ENCODE measurements at places on chromosomes 4 and X.

DNA sequence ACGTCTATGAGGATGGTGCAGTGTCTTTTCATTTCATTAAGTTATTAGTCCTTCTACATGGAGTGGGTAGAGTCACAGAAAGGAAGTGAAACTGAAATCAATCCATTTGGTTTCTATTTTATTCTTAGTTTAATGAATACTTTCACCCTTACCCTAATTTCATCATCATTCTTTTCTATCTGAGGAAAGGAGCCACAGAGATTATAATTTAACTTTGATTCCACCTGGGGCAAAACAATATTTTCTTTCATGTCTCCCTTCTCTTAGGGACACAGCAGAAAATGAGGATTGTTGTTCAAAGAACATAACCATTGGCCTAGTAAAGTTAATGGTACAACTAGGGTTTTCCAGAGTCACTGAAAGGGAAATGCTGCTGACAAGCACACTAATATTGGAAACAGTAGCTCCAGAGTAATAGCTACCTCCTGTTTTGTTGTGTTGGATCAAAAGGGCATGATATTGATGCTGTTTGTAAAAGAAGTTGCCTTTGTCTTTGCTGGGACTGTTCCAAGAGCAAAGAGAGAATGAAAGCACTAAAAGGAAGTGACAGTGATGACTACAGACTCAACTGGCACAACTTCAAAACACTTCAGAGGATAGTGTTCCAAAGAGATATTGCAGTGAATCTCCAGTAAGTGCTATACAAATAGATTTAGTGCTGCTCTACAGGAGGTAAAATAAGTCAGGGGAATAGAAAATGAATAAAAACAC lies 247.1 kb upstream of the PITX2 start:
- no peak for DNase-seq

DNA sequence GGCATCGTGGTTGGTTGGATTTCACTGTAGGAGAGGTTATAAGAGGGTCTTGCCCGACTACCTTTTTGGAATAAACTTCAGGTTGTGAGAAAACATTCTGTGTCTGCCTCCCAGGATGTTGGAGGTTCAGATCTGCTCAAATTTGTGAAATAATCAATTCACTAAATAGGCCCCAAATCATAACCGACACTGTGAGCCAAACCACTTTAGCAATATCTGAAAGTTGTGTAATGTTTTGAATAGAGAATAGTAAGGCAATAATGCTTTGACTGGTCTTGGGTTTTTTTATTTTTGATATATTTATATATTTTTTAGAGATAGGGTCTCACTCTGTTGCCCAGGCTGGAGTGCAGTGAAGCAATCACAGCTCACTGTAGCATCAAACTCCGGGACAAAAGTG lies 131.2 kb downstream of the GLRA3 start:
- no peak for DNase-seq

DNA sequence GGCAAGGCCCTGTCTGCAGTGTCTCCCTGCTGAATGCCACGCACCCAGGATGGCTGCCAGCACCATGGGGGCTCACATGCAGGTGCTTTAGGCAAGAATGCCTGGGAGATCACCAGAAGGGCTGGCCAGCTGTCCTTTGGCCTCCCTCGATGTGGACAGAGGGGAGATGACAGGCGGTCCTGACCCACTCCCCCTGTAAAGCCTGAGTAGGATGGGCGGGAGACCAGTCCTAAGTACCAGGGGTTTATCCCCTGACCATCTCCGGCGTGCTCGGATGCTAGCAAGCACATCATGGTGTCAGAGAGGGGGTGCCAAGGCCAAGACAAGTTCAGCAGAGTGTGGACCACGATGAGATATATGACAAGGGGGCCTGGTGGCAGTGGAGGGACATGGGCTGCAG lies 5.3 kb downstream of the PDZD4 start:
- DNase-seq, result no peak

DNA sequence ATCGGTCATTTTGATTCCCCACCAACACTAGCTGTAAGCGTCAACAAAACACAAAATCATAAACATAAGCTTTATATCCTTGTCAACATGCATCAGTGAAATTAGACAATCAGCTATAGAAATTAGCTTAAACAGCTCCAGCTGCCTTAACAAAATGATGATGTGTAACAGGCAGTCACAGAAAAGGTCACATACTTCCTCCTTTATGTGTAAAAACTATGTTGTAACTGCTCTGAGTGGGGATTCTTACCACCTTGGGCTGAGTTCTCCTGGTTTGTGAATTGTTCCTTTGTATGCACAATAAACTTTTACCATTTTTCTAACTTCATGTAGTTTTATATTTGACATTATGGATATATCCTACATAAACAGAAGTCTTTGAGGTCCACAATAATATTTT lies 73.9 kb upstream of the MAP9 start:
- DNase-seq, result no peak

DNA sequence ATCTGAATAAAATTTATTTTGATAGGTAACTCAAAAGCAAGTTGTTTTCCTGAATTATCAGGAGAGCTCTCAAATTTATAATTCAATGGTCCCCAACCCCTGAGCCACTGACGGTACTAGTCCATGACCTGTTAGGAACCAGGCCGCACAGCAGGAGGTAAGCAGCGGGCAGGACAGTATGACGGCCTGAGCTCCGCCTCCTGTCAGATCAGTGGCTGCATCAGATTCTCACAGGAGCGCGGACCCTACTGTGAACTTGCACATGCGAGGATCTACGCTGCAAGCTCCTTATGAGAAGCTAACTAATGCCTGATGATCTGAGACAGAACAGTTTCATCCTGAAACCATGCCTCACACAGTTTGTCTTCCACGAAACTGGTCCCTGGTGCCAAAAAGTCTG lies 37.9 kb upstream of the SEC24B start:
- DNase-seq, result no peak

DNA sequence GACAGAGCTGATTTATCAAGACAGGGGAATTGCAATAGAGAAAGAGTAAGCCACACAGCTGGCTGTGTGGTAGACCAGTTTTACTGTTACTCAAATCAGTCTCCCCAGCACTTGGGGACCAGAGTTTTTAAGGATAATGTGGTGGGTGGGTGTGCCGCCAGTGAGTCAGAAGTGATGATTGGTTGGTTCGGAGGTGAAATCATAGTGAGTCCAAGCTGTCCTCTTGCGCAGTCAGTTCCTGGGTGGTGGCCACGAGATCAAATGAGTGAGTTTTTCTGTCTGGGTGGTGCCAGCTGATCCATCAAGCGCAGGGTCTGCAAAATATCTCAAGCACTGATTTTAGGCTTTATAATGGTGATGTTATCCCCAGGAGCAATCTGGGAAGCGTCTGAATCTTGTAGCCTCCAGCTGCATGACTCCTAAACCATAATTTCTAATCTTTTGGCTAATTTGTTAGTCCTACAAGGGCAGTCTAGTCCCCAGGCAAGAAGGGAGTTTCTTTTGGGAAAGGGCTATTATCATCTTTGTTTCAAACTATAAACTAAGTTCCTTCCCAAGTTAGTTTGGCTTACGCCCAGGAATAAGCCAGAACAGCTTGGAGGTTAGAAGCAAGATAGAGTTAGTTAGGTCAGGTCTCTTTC lies 44.0 kb upstream of the PPP1R2C start:
- no peak for DNase-seq

GRCh38 chr4:104294811-104295210 lies 199.9 kb downstream of the CXXC4 start:
- DNase-seq, result no peak

GRCh38 chr4:146023334-146023967 lies 84.8 kb upstream of the ZNF827 start:
- no peak for DNase-seq

DNA sequence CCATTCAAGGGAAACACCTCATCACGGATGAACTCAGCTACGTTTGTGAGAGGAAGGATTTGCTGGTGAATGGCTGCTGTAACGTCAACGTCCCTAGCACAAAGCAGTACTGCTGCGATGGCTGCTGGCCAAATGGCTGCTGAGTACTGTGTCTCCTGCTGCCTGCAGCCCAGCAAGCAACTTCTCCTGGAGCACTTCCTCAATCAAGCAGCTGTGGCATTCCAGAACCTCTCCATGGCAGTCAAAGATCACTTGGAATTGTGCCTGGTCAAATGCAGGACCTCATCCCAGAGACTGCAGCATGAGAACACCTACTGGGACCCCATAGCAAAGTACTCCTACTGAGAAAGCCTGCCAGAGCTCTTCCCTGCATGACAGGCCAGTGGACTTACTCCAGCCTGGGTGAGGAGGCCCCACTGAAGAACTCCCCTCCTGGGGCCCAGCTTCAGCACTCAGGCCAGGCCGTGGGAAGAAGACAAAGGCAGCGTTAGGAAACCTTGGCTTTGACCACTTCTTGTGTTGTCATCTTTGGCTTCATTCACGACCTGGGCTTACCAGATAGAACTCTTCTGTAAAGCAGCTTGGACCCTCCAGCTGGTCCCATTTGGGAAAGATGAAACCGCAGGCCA lies 244.3 kb downstream of the RBMX2 start:
- DNase-seq, result no peak

- DNase-seq, result no peak
Observed at GRCh38 chrX:8404926-8405325, 59.7 kb upstream of the VCX3B start.

GRCh38 chrX:86237482-86237881 lies 89.2 kb downstream of the DACH2 start:
- DNase-seq, result no peak

GRCh38 chrX:150664290-150664689 lies 28.9 kb upstream of the MTMR1 start:
- no peak for DNase-seq

GRCh38 chr4:8648816-8649630 lies 56.5 kb downstream of the CPZ start:
- no peak for DNase-seq

DNA sequence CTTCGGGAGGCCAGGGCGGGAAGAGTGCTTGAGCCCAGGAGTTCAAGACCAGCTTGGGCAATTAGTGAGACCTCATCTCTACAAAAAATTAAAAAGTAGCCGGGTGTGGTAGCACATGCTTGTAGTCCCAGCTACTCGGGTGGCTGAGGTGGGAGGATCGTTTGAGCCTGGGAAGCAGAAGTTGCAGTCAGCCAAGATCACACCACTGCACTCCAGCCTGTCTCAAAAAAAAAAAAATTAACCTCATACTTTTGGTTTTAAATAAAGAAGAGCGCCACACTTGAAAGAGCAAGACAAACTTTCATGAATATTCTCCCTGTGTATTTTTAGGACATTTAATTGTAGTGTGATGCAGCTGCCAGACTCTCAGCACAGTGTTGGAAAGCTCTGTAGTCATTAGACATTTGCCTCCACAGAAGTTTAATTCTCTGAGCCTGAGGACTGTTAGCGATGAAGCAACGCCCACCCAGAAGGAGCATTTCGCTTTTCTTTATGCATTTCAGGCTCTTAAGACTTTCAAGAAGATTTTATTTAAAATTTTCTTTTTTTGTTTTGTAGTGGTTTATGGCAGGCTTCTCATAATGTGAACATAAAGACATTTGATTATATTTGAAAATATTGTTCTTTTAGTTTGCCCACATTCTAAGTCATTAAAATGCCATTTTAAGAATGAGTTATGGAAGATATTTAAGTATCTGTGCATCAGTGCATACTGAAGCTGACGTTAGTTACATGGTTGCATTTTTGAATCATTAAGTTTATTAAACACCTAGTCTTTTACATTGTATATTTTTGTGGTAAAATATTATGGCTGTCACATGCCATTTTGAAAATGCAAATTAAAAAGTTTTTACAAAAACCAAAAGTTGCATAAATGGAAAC lies 45.8 kb downstream of the DCLK2 start:
- no peak for DNase-seq

- DNase-seq, result no peak
Observed at GRCh38 chr4:147488556-147488955, 7.7 kb downstream of the EDNRA start.

- DNase-seq, result no peak
Observed at GRCh38 chr4:138816875-138817274, 198.7 kb upstream of the NOCT start.

DNA sequence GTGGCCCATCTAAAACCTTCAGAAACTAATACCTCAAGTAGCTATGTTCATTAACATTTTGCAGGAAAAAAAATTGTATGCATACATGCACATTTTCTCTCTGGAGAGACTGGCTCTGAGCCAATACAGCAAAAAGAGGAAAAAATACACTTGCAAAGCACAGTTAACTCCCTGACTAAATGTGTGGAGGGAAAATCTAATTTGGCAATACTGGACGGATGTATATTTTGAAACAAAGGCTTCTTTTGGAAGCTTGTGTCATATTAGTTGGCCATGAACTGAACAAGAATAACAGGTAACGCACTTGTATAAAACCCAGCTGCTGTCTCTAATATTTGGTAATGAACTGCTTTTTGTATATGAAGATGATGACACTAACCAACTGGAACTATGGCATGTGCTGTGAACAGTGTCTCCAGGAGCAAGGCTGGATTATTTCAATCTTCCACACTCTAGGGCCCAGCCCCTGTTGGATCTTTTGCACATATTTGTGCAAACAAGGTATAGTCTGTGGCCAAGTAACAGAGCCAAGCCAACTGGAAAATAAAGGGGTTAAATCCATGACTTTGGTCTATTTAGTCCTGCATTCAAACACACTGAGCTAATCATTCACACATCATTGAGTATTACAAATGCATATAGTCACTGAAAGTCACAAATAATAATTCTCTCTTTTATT lies 67.9 kb upstream of the NRK start:
- no peak for DNase-seq

DNA sequence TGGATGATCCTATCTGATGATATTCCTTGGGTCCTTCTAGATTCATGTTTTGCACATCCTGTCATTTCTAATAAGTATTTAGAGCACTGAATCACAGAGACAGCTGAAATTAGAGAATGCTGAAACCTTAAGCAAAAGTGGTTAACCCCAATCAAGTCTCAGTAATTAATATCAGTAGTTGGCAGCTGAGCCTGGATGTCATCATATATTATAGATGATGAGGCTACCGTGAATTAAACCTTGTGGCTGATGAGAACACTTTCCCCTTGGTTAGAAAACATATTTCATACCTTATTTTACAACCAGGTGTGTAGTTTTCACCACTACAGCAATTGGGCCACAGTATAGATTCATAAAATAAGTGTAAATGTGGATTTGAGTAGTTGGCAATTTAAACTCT lies 499.0 kb downstream of the PDGFC start:
- DNase-seq, result no peak

DNA sequence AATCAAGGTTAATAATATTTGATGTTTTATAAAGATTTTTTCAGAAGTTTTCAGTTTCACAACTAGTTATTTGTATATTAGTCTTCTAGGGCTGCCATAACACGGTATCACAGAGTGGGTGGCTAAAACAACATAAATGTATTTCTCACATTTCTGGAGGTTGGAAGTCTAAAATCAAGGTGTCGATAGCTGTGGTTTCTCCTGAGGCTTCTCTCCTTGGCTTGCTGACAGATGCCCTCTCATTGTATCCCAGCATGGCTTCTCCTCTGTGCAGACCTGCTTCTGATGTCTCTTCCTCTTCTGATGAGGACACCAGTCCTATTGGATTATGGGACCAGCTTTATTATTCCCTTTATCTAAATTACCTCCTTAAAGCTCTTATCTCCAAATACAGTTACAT lies 1456.6 kb downstream of the STIM2 start:
- no peak for DNase-seq

DNA sequence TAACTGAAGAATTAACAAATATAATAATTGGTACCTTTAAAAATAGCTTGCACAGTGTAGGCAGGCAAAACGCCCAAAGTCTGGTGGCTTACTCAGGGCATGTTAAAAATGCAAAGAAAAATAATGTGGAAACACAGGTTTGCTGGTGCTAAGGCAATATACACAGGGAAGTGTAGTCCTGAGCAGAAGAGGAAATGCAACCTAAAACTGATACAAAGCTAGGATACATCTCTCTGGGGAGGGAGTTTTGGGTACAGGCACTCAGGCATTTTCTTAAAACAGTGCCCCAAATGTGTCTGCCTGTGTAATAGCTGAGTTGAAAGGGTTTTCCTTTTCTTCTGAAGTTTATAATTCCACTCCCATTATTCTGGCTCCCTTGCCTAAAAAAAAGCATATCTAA lies 47.4 kb downstream of the TMPRSS11E start:
- DNase-seq, result no peak
